SW 1271 (cell line): ENCODE measurements at places on chromosomes 1 and 21.

DNA sequence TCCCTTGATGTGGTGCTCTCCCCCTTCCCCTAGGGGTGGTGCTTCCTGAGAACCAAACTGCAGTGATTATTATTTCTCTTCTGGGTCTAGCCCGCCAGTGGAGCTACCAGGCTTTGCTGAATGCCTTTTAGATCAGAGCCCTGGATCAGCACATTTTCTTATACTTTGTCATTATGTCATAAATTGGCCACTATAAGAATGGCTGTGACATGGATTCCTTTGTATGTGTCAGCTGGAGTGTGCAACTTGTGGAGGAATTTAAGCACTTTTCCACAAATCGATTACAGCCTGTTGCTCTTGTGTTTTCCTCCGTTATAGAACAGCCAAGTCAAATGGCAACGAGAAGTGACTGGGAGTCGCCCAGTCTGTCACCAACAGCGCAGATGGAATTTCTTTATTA lies 273.3 kb downstream of the DUSP10 start:
- no peak for DNase-seq

GRCh38 chr1:38528623-38529022 lies 330.9 kb downstream of the RRAGC start:
- no peak for DNase-seq

- peak; percentile 73 for DNase-seq
These were observed 9.2 kb upstream of the SFPQ start for GRCh38 chr1:35202048-35202719.

DNA sequence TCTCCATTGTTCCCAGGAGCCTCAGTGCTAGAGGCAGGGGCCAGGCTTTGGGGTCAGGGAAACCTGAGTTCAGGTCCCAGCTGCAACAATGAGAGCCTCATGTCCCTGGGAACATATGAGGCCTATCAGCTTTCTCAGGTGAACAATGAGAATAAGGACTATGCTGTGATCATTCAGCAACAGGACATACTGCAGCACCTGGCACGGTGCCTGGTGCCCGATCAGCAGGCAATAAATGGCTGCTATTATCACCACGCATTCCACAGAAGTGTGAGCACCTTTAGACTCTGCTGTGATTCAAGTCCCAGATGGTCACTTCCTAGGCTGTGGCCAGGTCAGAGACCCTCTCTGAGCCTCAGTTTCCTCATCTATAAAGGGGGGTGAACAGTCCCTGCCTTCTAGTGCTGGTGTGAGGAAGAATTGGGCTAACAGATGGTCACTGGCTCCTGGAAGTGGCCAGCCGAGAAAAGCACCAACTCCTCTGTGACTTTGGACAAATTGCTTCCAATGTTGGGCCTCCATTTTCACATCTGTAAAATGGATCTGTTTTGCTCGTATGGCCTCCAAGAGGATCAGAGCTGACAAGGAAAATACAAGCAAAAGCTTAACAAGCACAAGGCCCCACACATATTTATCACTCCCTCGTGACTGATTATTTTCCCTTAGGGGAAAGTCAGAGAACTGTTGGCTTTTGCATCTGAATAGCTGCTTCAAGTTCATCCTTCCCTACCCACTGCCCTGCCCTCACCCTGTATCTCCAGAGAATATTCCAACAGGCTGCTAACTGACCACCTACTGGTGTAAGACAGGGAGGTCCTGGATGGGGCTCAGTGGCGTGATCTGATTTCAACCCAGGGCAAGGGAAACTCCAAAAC lies 1.1 kb downstream of the SLC5A9 start:
- no peak for DNase-seq

DNA sequence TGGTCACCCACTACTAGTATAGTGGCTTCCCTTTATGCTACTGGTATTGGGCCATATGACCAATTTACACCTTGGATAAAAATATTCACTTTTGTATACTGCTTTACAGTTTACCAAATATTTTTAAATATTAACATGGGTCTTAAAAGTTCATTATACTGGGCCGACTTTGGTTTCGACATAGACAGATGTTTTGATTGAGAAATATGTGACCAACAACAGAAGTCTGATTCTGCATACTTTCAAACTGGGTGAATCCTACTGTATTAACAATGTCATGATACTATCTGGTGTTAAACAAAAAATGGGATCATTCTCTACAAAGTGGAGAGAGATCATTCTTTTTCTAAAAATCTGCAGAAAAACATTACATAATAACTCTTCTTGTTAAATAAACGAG lies 134.8 kb downstream of the AKT3 start:
- no peak for DNase-seq
